ENCODE measurements at places on chromosomes 16 and 17.

DNA sequence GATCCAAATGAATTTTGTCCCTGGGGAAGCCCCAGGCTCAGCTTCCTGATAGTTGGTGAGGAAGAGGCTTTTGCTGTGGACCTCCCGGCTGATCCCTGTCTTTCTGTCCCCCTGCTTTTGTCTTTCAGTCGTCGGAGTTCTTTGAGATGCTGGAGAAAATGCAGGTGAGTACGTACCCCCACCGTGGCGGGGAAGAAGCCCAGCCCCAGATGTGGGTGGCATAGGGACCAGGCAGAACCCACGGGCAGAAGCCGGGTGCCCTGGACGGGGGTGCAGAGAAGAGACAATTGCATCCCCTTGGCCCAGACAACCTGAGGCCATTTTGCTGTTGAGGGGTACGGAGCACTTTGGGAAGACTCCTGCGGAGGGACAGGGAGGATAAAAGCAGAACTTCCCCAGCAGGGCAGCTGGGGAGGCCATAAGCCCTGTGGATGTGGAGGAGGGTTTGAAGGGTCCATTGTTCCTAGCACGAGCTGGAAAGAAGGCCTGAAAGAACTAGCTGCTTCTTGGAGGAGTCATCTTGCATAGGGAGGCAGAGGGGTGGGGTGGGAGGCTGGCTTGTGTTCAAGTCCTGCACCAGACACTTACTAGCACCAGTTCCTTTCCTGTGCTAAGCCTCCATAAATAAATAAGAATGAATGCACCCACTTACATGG is 105.6 kb downstream of the OR1D5 start:
- no peak for DNase-seq

- DNase-seq = no peak
Measured at GRCh38 chr16:69563605-69564580, 1.9 kb upstream of the NFAT5 start.

DNA sequence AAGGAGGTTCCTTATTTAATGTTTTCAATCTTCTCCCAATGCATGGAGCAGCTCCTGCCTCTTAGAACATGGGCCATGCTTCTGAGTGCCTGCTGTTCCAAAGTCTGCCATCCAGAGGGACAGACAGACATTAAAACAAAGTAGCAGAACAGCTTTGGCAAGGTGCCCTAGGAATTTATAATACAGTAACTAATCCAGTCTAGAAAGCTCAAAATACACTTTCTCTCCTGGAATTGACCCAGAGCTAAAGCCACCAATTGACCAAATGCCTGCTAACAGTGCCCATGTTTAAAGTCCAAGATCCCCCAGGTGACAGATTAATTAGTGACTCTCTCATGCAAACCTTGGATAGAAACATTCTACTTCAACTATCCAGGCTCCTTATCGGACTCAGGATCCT is 11.1 kb upstream of the CHRNE start:
- DNase-seq = no peak

GRCh38 chr16:30769379-30770089 is 7.4 kb downstream of the RNF40 start:
- DNase-seq = no peak

- peak; percentile 58 for DNase-seq
Measured at GRCh38 chr16:11297492-11298142, 16.5 kb upstream of the PRM1 start.

- no peak for DNase-seq
Measured at GRCh38 chr17:909642-910323, 69.8 kb downstream of the NXN start.

All from AG08396 (cell line).